ENCODE measurements at places on chromosomes 16 and 17.

DNA sequence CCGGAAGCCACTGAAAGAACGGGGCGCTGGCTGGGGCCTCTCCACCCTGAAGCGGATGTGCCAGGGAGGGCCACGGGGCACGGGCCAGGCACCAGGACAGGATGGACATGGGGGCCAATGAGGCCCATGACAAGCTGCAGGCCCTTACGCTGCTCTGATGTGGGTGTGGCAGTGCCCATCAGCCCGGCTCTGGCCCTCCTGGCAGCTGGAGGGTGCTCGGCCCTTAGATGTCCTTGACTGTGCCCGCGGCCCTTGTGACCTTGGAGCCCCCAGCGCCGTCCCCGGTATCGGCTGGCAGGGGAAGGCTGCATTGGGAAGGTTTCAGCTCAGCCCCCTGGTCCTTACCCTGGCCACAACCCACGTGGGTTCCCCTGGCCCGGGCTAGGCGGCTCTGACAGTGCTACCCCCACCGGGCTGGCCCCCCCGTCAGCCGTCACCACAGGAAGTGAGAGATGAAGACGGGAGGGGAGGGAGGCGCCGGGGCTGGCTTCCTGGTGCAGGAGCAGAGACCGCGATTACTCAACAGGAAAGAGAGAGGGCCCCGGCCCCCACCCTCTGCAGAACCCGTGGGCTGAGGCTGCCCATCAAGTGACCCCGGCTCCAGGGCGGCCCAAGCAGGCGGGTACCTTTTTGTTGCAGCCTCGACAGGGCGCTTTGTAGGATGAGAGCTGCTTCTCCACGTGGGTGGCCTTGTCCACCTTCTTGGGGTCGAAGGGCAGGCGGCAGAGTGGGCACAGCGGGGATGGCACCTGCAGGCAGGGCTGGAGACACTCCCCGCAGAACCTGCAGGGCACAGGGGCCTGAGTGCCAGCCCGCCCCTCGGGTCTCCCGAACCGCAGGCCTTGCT, 5.3 kb downstream of the RNF166 start:
- peak; percentile 77 for DNase-seq

GRCh38 chr17:29683481-29683880, 60.8 kb upstream of the CORO6 start:
- no peak for DNase-seq

- no peak for DNase-seq
Measured at GRCh38 chr16:51071326-51071725, 79.7 kb downstream of the SALL1 start.

DNA sequence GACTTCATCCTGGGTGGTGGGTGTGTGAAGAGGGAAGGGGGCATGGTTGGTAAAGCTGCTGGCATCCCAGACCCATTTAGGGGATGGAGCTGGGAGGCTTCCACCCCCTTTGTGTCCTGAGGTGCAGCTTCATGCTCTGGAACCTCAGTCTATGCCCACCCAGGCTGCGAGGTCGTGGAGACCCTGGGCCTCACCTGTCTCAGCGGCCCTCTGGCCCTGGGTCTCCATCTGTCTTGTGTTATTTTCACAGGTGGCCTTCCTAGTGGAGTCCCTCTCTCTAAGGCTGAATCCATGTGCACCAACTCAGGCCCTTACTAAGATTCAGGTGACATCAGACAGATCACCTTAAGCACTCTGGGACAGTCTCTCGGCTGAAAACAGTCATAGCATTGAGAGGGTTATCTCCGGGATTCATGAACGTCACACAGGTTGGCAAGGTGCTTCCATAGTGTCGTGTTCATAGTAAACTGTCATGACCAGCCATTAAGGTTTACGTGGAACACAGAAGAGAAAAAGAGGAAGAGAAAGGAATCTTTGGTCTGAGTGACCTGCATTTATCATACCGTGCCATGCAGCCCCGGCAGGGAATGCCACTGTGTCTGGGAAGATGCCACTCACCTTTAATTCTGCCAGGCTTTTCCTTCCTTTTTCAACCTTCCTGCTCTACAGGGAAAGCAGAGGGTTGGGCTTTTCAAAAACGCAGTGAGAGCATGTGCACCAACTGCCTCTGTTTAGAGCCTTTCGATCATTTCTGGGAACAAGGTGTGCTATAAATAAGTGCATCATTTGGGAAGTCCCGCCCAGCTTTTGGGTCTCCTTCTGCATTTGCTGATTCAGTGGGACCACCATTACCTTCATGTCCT, 4.5 kb upstream of the FOXL1 start:
- no peak for DNase-seq

- DNase-seq = peak; percentile 22
Measured at GRCh38 chr16:63289834-63290460, 1253.7 kb upstream of the CDH8 start.

DNA sequence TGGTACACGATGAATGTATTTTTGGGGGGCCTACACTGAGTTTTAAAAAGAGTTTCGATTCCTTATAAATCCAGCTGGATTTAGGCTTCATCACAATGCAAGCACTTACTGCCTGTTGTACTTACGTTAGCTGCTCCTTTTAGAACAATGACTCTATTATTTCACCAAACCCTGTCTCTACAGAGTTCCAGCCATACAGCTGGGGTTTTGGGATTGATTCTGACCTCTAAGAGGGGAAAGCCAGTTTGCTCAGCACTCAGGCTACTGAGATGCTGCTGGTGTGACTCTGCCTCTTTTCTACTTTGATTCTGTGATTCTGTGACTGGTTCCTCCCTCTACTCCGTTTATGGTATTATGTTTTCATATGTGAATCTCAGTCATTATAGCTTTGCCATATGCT, 329.7 kb downstream of the ABCC12 start:
- DNase-seq = no peak

DNA sequence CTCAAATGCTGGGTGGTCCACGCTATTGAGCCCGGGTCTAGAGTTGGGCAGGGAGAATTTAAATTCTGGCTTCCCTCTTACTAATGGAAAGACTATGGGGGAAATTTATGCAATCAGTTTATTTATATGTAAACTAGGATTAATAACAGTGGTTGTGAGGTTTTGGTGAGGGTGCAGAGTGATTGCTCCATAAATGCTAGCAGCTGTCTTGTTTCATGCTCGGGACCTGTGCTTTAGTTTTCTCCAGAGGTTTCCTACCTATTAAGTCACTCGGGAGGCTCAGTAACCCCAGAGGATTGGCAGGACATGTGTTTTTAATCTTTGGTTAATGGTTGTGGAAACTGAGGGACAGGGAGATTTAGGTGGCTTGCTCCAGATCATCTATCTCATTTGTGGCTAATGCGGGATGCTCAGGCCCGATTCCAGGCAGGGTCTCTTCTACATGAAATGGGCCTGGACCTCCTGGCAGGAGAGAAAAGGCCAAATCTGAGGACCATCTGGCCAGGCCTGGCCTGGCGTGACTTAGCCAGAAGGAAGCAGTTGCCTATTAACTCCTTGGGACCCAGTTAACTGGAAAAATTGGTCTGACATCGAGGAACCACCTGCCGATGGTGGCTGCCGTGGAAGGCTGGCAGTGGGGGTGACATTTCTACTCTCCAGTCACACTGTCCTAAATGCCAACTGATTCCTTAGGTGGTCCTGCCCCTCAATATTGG, 2.1 kb downstream of the PRCD start:
- no peak for DNase-seq

GRCh38 chr16:76338472-76338871, 61.3 kb downstream of the CNTNAP4 start:
- no peak for DNase-seq

DNA sequence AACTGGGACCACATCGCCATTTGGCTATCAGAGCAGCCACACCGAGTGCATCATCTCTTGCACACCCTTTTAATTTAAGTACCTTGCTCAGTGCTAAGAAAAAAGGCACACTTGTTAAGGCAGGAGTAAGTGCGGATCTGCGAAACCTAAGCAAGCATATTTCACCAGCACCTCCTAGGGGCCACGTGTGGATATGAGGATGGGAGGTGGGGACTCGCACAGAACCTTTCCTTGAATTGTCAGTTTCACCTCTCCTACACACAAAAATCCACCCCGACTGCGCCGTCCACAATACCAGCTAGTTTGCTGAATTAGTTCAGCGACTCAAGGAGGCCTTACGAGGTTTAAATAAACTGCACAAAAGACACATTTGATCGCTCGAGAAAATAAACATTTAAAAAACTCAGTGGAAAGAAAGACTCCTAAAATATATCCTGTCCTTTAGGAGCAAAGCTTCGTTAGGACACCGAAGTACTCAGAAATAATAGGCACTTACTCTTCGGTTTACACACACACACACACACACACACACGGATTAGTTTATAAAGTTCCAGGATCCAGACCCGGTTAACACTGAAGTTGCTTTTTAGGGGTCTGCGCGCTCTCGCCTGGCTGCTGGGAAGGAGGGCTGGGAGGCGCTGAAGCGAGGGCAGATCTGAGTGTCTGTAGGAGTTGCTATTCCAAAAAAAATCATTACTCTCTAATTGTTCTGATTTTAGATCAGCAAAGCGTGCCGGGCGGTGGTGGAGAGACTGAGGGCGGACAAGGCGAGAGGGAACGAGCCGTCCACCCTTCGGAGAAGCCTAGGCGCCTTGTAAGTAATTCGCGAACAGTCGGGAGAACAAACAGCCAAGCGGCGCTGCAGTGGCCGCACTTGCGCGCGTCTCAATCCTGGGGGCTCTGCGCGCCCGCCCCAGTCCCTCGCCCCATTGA, 1.0 kb upstream of the KCNJ2 start:
- DNase-seq = peak; percentile 25

GRCh38 chr16:57894390-57895080, 76.4 kb downstream of the CNGB1 start:
- DNase-seq = no peak

GRCh38 chr17:19753051-19753509, 5.0 kb upstream of the ALDH3A1 start:
- peak; percentile 90 for DNase-seq

DNA sequence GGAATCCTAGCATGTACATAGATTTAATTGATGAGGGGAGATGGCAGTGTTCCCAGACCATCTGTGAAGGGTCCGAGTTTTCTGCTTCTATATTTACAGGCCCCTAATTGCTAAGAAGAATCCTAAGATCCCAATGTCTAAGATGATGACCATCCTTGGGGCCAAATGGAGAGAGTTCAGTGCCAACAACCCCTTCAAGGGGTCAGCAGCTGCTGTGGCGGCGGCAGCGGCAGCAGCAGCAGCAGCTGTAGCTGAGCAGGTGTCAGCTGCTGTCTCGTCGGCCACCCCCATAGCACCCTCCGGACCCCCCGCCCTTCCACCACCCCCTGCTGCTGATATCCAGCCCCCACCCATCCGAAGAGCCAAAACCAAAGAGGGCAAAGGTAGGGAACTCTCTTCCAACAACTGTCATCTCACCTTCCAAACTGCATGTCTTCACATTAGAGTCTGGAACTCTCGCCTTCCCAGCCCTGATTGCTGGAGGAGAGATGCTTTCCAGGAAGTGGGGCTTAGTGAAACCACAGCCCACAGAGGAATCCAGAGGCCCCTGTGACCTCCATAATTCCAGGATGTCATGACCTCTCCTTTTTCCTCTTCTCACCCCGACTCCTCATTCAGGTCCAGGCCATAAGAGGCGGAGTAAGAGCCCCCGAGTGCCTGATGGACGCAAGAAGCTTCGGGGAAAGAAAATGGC, 4.7 kb downstream of the CHD3 start:
- DNase-seq = no peak

GRCh38 chr17:70320673-70321345, 151.5 kb downstream of the KCNJ2 start:
- DNase-seq = no peak

GRCh38 chr16:56830669-56831068, 34.3 kb upstream of the SLC12A3 start:
- DNase-seq = no peak

DNA sequence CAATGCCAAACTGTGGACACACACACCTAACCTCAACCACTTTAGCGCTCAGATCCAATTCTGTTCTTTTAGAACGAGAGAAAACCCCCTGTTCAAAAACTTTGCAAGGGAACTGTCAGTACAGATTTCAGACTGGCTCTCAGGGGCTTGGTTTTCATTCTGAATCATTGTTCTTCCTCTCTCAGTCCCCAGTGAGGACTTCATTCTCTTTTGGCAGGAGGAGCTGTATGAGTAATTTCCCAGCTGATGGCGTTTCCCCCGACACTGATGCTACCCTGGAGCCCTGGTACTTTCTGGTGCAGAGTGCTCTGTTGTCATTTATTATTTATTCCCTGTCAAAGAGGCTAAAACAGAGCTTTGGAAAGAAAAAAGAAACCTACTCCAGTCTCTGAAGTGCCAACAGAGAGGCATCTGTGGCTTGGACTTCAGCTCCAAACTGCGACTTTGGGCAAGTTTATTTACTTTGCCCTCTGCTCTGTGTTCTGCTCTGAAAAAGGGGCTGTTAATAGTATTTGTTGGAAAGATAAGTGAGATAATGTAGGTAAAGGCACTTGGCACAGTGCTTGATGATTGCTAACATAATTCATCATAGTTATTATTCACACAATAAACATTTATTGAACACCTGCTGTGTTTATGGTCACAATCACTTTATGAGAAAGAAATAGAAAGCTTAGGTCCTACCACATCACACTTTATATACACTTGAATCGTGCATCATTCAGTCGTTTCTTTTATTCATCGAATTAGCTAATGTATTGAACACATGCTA, 28.3 kb downstream of the ETV4 start:
- no peak for DNase-seq

- peak; percentile 99 for DNase-seq
Measured at GRCh38 chr16:55499951-55500529, 8.8 kb upstream of the LPCAT2 start.

DNA sequence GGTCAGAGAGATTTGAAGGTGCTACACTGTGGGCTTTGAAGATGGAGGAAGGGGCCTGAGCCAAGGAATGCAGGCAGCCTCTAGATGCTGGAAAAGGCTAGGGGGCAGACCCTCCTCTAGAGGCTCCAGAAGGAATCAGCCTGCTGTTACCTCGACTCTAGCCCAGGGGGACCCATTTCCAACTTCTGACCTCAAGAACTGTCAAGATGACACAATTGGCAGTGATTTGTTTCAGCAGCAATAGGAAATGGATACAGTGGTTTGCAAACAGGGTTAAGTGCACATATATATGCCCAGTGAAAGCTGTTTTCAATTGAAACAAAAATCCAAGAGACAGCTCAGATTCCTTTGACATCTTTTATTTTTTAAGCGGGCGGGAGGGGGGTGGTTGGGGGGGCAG, 3.7 kb upstream of the ZDHHC1 start:
- DNase-seq = no peak

GRCh38 chr17:10993126-10993525, 155.2 kb upstream of the PIRT start:
- DNase-seq = no peak

GRCh38 chr17:381941-382643, 29.5 kb upstream of the RPH3AL start:
- DNase-seq = no peak

- peak; percentile 58 for DNase-seq
Measured at GRCh38 chr16:28162326-28162877, 49.4 kb downstream of the XPO6 start.

DNA sequence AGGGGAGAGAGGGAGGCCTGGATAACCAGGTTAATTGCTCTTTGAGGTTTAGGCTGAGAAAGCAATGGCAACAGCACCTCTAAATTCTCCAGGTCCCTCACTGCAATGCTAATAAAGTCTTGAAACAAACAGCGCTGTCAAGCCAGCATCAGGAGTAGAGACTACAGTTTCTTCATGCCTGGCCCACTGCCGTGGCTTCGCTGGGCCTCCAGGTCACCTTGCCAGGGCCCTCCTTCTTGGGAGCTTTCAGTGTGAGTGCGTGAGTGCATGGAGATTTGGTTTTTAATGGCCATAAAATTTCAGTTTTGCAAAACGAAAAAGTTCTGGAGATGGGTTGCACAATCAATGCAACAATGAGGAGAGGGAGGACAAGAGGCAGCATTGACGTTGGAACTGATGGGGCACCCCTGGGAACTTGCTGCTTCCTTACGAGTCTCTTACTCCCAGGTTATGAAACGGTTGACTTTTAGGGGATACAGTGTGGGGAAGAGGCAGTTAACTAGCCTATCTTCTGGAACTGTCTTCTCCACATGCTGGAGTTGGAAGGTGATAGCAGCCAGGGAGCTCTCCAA, 229.4 kb downstream of the XYLT1 start:
- DNase-seq = no peak

Data from RCC 7860 (cell line).